A673 (cell line): ENCODE measurements at places on chromosomes 1 and 21.
A peak's percentile ranks its signal among the peaks of the same experiment; 100 is the strongest.

GRCh38 chr1:68287241-68287640 lies 54.9 kb upstream of the WLS start:
- no peaks in the 10 kb centered on the region for H3K27me3 ChIP-seq
- peaks cover 2% of the 10 kb centered on the region for H3K4me1 ChIP-seq
- no peaks in the 10 kb centered on the region for H3K36me3 ChIP-seq
- no peak overlapping the region for H3K27ac ChIP-seq
- H3K4me3 ChIP-seq: no peak overlapping the region

- H3K4me3 ChIP-seq: no peak overlapping the region
- no peaks in the 10 kb centered on the region for H3K27me3 ChIP-seq
- DNase-seq: no peak
- no peaks in the 10 kb centered on the region for H3K4me1 ChIP-seq
- H3K27ac ChIP-seq: no peak overlapping the region
Measured at GRCh38 chr21:43597052-43597451, 62.2 kb downstream of the HSF2BP start.

DNA sequence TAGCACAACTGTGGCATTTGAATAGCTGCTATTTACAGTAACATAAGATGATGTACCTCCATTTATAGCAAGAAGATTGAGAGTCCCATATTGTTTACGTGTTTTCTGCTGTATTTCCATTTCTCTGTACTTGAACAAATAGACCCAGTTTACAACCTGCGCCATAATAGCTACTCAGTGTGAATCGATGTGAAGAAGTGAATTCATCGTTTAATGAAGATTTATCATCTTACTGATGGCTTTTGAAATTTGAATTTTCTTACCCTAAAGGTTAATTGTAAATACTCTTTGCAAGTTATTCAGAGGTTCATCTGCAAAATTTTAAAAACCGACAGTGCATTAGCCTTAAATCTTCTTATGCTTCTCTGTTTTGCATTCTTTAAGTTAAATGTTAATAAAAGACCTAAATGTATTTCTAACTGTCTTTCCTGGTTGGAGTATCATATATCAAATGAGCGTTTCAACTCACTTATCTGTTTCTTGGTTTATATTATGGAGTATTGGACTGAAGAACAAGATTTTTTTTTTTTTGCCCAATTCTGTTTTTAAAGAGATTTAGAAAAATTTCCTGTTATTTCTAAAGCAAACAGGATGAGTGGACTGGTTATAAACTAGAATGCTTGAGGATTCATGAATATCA lies 2.2 kb downstream of the MACO1 start:
- peaks cover 38% of the 10 kb centered on the region for H3K4me1 ChIP-seq
- DNase-seq: no peak
- H3K27ac ChIP-seq: no peak overlapping the region

GRCh38 chr21:46205166-46205565 lies 20.9 kb upstream of the SPATC1L start:
- no peaks in the 10 kb centered on the region for H3K4me1 ChIP-seq
- H3K36me3 ChIP-seq: peaks cover 78% of the 10 kb centered on the region
- H3K27ac ChIP-seq: no peak overlapping the region
- no peak for DNase-seq
- no peaks in the 10 kb centered on the region for H3K27me3 ChIP-seq

- H3K27ac ChIP-seq: peak overlapping the region; percentile 90
- peaks cover 53% of the 10 kb centered on the region for H3K4me1 ChIP-seq
- DNase-seq: no peak
- H3K36me3 ChIP-seq: no peaks in the 10 kb centered on the region
Measured at GRCh38 chr1:207750631-207751305, 1.1 kb upstream of the CD46 start.

GRCh38 chr1:226511296-226511695 lies 37.3 kb upstream of the STUM start:
- H3K4me1 ChIP-seq: no peaks in the 10 kb centered on the region
- DNase-seq: no peak
- no peak overlapping the region for H3K4me3 ChIP-seq
- no peaks in the 10 kb centered on the region for H3K36me3 ChIP-seq
- H3K27me3 ChIP-seq: no peaks in the 10 kb centered on the region
- H3K27ac ChIP-seq: no peak overlapping the region

DNA sequence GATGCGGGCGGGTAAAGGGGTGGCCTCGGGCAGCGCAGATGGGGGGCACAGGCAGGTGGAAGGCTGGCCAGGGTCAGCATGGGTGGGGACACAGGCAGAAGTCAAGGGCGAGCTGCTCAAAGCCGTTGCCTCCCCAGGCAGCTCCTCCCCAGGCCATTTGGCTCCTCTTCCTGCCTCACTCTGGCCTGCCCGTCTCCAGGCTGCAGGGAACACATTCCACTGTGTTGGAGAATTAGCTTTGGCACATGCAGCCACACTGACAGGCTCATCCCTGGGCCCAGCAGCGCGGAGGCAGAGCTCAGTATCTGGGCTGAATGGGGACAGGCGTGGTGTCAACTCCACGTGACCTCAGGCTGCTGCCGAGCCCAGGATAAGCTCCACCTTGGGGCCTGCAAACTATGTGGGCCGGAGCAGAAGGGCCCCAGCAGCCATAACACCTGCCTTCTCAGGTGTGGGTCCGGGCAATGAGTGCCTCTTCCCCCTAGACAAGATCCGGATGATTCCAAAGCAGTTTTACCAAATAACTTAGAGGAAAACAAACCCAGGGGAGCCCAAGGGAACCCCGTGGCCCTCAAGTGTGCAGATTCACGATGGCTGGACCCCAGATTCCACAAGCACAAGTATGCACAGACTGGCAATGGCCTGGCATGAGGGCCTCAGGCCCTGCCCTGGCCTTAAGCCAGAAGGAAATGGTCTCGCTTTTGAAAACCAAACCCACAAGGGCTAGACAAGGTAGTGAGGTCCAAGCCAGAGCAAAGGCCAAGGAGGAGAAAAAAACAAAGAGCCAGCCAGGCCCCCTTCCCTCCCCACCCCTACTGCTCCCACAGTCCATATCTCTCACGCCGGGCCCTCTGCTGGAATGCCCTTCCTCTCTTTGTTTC lies 40.2 kb downstream of the HSPG2 start:
- no peak overlapping the region for H3K4me3 ChIP-seq
- no peaks in the 10 kb centered on the region for H3K36me3 ChIP-seq
- no peak overlapping the region for H3K27ac ChIP-seq
- no peak for DNase-seq
- H3K4me1 ChIP-seq: no peaks in the 10 kb centered on the region
- no peaks in the 10 kb centered on the region for H3K27me3 ChIP-seq

DNA sequence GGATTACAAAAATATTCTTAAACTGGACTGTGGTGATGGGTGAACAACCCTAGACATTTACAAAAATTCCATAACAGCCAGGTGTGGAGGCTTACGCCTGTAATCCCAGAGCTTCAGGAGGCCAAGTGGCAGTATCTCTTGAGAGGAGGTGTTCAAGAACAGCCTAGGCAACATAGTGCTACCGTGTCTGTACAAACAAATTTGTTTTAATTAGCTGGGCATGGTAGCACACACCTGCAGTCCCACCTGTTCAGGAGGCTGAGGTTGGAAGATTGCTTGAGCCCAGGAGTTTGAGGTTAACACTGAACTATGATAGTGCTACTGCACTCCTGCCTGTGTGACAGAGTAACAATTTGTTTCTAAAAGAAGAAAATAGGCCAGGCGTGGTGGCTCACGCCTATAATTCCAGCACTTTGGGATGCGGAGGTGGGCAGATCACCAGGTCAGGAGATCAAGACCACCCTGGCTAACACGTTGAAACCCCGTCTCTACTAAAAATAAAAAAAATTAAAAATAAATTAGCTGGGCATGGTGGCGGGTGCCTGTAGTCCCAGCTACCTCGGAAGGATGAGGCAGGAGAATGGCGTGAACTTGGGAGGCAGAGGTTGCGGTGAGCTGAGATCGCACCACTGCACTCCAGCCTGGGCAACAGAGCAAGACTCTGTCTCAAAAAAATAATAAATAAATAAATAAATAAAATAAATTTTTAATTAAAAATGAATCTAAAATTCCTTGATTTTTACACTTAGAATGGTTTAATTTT lies 37.1 kb downstream of the ARID4B start:
- no peaks in the 10 kb centered on the region for H3K27me3 ChIP-seq
- H3K36me3 ChIP-seq: no peaks in the 10 kb centered on the region
- no peak overlapping the region for H3K4me3 ChIP-seq
- DNase-seq: no peak
- no peak overlapping the region for H3K27ac ChIP-seq

GRCh38 chr21:14353726-14354125 lies 29.2 kb downstream of the HSPA13 start:
- DNase-seq: peak; percentile 91
- H3K27ac ChIP-seq: peak overlapping the region; percentile 21
- H3K4me1 ChIP-seq: peaks cover 32% of the 10 kb centered on the region
- no peaks in the 10 kb centered on the region for H3K36me3 ChIP-seq
